ENCODE measurements at places on chromosomes 4 and X. TPM values are rescaled to one million over a fixed set of nuclear protein-coding genes. Genes with fewer than 3 reads are reported as not detected.

The ADH1A gene
- not detected for total RNA-seq

The CT45A1 gene
- not detected for total RNA-seq

The MTTP gene
- not detected for total RNA-seq

The SMAD1 gene
- total RNA-seq = 1.9 TPM

The AMOT gene
- 1.3 TPM for total RNA-seq

The XAGE3 gene
- not detected for total RNA-seq

DNA sequence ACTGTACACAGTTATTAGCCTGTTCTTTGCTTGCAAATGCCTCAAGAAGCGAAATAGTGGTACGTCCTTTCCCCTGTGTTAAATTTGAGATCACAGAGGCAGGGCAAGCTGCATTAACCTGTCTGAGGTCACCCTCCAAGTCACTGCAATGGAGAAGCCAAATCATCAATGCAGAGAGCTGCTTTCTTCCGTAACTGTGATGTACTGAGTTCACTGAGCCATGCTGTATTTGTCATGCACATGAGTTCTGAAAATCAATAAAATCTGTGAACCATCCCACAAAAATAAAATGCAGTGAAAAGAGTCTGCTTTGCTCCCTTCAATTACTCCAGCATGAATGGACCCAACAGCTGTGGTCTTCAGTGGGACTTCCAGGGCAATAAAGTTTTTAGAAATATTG is 393.5 kb downstream of the KCNIP4 start:
- no peak for DNase-seq

GRCh38 chr4:7295911-7296660 is 103.7 kb downstream of the SORCS2 start:
- no peak for DNase-seq

- no peak for DNase-seq
Measured at GRCh38 chr4:95263960-95264359, 284.8 kb downstream of the UNC5C start.

GRCh38 chr4:12270546-12270945 is 841.9 kb upstream of the HS3ST1 start:
- DNase-seq = no peak

DNA sequence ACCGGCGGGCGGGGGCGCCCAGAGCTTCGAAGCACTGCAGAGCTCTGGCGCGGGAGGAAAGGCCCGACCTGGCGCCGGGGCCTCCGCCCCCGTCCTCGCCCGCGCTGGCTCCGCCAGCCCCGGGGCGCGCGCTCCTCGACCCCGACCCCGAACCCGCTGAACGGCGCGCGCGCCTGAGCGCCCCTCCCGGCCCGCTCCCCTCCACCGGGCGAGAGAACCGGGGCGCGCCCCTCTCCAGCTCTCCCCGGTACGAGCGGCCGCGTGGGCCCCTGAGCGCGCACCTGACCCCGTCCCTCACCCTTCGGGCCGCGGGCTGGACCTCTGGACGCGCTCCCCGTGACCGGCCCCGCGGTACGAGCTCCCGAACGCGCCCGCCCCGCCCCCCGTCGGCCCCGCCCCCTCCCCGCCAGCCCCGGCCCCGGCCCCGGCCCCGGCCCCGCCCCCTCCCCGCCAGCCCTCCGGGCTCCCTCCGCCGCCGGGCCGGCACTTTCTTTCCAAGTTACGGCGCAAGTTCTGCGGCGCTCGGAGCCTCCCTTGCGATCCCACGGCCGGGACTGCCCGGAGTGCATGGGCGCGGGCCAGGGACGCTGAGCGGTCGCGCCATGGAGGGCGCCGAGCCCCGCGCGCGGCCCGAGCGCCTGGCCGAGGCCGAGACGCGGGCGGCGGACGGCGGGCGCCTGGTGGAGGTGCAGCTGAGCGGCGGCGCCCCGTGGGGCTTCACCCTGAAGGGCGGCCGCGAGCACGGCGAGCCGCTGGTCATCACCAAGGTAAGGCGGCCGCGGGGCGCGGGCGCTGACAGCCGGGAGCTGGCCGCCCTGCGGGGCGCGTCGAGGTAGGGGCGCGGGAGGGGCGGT is at the start of gene SHROOM2:
Gene SHROOM2 (plus strand): TSS at position 486 of the 854 bp plus-strand sequence. CDS start 117 bp downstream, at position 603.
- DNase-seq = no peak

GRCh38 chr4:38387348-38387747 is 276.7 kb upstream of the KLF3 start:
- no peak for DNase-seq
